ENCODE measurements at places on chromosomes 7 and 10.

GRCh38 chr7:29723599-29723998, 82.7 kb upstream of the WIPF3 start:
- DNase-seq, result no peak

GRCh38 chr7:149304006-149304405, 42.0 kb downstream of the ZNF783 start:
- DNase-seq, result no peak

DNA sequence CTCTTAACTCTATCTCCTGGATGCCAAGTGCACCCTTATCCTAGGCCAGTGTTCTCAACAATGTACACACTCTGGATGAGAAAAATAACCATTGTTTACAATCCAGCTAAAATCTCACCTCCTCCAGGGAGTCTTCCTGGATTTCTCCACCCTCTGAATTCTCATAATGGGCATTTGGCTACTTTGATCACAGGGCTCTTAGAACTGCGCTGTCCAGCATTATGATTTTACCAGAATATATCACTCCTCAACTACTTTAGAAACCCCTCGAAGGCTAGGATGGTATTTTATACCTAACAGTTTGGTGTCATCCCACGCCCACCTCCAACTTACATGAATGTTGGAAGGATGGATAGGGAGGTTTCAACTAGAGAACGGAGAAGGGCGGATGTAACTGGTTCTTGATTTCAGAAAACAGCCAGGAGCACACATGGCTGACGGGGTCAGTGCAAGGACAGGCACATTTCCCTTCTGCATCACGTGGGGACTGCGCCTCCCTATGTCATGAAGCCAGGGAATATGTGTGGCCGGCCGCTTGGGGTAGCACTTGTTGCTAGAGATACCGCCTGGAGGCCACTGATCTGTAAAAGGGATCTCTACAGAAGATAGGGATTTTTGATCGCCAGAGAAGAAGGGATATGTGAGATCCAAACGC, 1.2 kb upstream of the ATP6V0E2 start:
- peak; percentile 89 for DNase-seq

DNA sequence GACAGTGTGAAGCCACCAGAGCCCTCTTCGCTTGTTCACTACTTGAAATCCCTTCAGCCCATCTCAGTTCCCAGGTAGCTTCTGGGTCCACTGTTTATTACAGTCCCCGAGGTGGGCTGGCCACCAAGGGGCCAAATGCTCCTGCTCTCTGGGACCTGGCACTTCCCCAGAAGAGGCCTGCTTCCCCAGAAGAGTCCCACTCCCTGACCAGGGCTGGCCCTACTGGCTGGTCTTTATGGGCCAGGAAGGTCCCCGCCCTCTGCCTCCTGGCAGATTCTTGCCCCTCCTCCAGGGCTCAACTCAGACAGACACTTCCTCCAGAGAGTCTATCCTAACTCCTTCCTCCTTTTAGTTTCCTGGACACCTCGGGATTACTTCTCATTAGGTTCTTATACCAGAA, 70.7 kb upstream of the LRRC18 start:
- DNase-seq, result no peak

GRCh38 chr10:20228729-20229128, 412.5 kb downstream of the PLXDC2 start:
- no peak for DNase-seq

- no peak for DNase-seq
Measured at GRCh38 chr10:104706886-104707285, 65.8 kb downstream of the SORCS3 start.

DNA sequence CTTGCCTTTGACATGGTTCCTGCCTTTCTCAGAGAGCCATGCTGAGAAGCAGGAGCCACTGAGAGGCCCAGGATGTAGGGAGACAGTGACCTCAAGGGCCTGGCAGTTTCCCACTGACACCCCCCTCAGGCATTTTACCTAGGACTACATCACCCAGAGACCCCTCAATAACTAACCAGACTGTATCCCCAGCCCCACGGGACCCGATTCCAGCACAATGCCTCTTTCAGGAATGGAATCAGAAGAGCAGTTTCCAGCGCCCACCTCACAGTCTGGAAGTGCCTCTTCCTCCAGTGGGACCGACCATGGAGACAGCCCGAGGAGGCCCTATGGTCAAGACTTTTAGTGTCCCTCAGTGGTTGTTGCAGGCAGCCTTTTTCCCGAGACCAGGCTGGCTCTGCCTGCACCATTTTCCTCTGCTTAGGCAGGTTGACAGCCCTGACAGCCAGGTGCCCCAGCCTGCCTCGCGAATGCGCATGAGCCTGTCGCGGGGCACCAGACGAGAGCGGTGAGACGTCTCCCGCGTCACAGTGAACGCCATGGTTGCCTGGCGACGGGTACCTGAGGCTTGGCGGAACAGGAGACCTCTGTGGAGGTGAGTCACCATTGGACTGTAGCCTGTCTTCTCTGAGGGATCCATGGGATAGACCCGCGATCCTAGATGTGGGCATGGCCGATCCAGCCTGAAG, 28.4 kb upstream of the ZNF273 start:
- no peak for DNase-seq

DNA sequence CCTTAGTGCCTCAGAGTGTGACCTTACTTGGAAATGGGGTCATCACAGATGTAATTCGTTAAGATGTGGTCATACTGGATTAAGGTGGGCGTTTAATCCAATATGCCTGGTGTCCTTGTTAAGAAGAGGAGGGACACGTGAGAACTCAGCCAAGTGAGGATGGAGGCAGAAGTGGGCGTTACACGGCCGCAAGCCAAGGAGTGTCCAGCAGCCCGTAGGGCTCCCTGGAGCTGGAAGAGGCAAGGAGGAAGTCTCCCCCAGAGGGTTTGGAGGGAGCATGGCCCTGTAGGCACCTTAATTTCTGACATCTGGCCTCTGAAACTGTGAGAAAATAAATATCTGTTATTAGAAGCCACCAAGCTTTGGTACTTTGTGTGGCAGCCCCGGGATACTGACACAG, 21.3 kb downstream of the DOCK1 start:
- DNase-seq, result no peak

DNA sequence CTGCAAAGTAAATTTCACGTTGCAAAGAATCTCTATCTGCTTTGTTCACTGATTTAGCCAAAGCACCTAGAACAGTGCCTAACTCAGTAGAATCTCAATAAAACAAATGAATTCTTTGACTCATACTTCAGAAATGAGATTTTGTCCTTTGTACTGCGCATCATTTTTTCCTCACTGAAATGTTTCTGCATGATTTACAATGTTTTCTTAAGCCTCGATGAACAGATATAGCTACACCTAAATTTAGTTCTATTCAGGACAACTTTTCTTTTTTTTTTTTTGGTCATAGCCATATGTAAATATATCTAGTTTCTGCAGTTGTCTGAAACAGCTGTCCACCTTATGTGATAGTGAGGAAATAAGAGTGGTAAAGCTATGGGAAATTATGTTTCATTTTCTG, 15.3 kb downstream of the GNAT3 start:
- DNase-seq, result no peak

DNA sequence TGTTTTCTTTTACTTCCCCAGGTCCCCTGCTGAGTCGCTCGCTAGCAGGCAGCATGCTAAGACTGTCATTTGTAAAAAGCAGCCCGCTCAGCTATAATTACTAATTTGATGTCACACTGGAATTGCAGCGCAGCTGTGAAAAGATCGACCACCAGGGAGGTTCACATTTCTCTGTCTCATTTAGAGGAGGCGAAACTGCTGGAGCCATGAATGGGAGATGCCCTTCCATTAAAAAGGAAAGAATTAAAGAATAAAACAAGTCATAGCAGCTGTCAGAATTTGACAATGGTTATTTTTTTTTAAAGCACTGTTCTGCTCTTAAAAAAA, 153.5 kb downstream of the PIP4K2A start:
- DNase-seq, result peak; percentile 46

GRCh38 chr10:113142601-113143362, 192.7 kb downstream of the TCF7L2 start:
- peak; percentile 78 for DNase-seq

- DNase-seq, result peak; percentile 92
Measured at GRCh38 chr7:50558294-50559053, 6.7 kb downstream of the DDC start.

GRCh38 chr10:129544205-129545202, 77.5 kb downstream of the MGMT start:
- DNase-seq, result no peak

DNA sequence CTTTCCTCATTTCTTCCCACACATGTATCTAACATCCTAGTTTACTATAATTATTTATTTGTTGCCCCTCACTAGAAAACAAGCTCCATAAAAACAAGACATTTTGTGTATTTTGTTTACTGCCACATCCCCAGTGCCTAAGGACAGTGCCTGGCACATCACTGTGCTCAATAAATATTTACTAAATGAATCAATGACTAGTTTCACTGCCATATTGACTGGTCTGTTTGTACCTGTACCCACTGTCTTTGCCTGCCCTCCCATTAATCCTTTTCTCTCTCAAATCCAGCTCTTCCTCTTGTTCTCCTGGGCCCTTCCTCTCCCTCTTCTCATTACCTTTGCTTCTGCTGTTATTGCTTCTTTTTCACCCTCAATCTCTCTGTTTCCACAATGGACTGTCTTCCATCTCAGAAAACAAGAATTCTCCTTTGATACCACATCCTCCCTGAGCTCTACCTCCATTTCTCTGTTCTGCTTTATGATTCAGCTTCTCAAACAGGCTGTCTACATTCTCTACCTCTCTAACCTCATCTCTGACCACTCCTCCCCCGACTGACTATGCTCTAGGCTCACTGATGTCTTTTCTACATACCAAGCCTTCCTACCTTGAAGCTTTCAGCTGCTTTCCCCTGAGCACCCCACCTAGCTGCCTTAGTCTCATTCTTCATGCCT, 8.3 kb upstream of the FAM133B start:
- DNase-seq, result no peak

- DNase-seq, result peak; percentile 90
Measured at GRCh38 chr7:147151661-147152060, 1035.1 kb downstream of the CNTNAP2 start.

GRCh38 chr10:29647478-29647877, 12.7 kb upstream of the SVIL start:
- DNase-seq, result no peak

DNA sequence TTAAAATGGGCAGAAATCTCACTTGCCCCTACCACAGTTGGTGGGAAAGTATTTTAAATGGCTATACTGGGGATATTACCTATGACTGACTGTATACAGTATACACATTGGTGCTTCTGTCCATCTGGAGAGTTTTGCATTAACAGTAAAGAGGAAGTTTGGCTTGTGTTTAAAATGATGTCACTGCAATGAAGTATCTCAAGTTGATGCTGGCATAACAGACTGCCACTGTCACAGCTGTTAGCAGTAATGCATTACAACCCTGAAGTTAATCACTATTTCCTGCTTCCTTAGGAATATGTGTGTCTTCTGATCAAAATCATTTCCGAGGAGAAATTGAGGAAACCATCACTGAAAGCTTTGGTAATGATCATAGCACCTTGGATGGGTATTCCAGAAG, 1.9 kb downstream of the DKK1 start:
- no peak for DNase-seq

GRCh38 chr10:33123680-33124079, 165.7 kb upstream of the ITGB1 start:
- DNase-seq, result no peak

- no peak for DNase-seq
Measured at GRCh38 chr7:47100817-47101435, 481.0 kb downstream of the TNS3 start.

- DNase-seq, result no peak
Measured at GRCh38 chr10:11227103-11227502, 209.4 kb downstream of the CELF2 start.

DNA sequence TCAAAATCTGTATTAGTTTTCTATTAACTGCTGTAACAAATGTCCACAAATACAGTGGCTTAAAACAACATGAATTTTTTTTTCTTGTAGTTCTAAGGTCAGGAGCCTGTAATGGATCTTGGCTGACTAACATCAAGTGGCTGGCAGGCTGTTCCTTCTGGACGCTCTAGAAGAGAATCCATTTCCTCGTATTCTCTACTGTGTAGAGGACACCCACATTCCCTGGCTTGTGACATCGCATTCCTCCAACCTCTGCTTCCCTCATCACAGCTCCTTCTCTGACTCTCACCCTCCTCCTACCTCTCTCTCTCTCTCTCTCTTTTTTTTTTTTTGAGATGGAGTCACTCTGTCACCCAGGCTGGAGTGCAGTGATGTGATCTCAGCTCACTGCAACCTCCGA, 4.8 kb upstream of the CALHM1 start:
- DNase-seq, result no peak

DNA sequence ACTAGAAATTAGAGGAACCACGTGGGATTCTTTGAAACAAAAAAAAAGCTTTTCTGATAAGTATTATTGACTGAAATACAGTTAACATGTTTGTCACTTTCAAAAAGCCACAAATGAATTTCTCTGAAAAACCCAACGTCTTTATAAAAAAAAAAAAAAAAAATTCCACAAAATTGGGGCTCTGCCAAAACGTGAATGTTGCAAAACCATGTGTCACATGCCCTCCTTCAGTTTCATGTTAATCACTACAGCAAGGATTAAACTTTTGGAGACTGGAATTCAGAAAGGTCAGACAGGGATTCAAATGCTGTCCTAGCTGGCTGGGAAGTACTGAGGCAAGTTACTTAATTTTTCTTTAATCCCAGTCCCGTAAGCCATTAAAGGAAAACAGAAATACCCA, 278.0 kb upstream of the KLF14 start:
- DNase-seq, result no peak

DNA sequence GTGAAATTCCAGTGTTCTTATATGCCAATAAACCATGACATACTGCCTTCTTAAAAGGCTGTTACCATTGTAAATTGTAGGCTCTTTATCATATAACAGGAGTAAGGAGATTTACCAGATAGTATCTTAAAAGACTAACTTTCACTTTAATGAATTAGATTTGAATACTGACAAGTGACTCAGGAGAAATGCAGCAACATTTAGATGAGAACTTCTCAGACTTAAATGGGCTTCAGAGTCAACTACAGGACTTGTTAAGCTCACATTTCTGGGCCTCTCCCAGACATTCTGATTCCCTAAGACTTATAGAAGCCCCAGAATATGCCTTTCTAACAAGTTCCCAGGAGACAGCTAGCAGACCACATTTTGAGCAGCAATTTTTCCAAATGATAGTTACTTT, 466.3 kb downstream of the ARL4A start:
- no peak for DNase-seq

GRCh38 chr7:50610521-50611277, 45.5 kb upstream of the DDC start:
- DNase-seq, result no peak

Data from NCI-H2081 (cell line).